ENCODE measurements at places on chromosomes 3 and 15. TPM values are rescaled to one million over a fixed set of nuclear protein-coding genes. Genes with fewer than 3 reads are reported as not detected.

GOLGA8B gene
- total RNA-seq = 57.6 TPM

GLDN gene
- total RNA-seq = 5.5 TPM

DNA sequence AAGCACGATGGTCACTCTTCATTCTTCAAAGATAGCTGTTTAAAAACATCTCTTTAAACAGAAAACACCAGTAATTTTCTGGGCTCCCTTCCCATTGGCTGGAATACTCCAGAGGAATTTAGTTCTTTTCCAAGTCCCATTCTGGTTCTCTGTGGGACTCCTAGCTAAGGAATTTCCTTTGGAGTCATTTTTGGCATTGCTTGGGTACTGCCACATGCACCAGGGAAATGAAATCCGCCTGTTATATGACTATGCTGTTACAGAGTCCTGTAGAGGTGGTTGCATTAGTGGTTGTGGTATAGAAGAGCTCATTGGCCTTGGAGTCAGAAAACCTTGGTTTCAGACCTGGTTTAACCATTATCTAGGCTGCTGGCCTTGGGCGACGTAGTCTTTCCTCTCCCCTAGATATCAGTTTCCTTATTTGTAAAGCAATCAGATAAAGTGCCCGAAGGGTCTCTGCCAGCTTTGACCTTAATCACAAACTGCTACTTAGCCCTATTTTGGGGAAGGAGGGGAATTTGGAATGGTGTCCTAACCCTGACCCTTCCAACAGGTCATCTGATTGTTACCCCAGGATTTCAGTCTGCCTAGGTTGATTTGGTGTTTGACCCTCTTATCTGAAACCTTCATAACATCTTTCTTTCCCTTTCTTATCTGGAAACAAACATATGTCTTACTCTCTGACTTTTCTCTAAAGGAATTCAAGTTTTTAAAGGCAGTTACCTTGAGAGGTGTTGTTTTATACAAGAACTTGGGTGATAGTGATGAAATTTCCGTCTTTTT lies 13.4 kb downstream of the RTP1 start:
- H3K27me3 ChIP-seq = no peaks in the 10 kb centered on the region
- peak overlapping the region; percentile 76 for H3K27ac ChIP-seq
- no peak for DNase-seq
- no peak overlapping the region for H3K4me3 ChIP-seq

- H3K4me3 ChIP-seq = peak overlapping the region; percentile 79
- peak overlapping the region; percentile 63 for H3K27ac ChIP-seq
- peak; percentile 98 for DNase-seq
- no peaks in the 10 kb centered on the region for H3K36me3 ChIP-seq
These were observed 26.1 kb upstream of the CSPG4 start for GRCh38 chr15:75738647-75739325.

- peaks cover 7% of the 10 kb centered on the region for H3K36me3 ChIP-seq
- H3K27ac ChIP-seq = peak overlapping the region; percentile 39
- no peaks in the 10 kb centered on the region for H3K27me3 ChIP-seq
- H3K4me3 ChIP-seq = no peak overlapping the region
- no peak for DNase-seq
These were observed 16.6 kb downstream of the TEX264 start for GRCh38 chr3:51687431-51688205.

All from sigmoid colon (tissue), 7 donors.